ENCODE measurements at places on chromosomes 13 and 19.

GRCh38 chr13:27125357-27126282 lies 46.0 kb downstream of the USP12 start:
- DNase-seq: no peak

DNA sequence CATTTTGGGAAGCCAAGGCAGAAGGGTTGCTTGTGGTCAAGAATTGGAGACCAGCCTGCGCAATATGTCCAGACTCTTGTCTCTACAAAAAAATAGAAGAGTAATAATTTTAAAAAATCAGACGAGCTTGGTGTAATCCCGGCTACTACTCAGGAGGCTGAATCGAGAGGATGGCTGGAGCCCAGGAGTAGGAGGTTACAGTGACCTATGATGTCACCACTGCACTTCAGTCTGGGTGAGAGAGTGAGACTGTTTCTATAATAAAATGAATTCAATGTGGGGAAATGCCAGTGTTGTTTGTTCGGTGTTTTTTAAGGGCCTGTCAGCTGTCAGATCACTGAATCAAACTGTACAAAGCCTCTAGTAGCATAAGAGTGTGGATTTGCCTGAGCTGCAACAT lies 1.2 kb upstream of the FBXL3 start:
- DNase-seq: no peak

DNA sequence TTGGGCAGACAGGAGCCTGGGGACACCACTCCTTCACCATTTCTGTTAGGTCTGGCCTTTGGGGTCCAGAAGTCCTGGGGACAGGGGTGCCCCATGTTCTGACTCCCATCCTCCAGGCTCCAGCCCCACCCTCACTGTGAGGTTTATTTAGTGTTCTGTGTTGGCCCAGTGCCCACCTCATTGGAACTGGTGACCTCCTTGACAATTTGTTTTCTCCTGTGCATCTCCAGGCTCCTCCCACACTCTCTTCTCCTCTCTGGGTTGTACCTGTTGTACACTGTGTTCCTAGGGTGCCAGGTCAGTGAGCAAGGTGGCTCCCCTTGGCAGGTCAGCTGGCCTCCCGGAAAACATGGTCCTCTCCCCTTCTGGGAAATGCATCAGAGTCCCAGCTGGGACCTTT lies 110.8 kb downstream of the ZNF536 start:
- DNase-seq: no peak

DNA sequence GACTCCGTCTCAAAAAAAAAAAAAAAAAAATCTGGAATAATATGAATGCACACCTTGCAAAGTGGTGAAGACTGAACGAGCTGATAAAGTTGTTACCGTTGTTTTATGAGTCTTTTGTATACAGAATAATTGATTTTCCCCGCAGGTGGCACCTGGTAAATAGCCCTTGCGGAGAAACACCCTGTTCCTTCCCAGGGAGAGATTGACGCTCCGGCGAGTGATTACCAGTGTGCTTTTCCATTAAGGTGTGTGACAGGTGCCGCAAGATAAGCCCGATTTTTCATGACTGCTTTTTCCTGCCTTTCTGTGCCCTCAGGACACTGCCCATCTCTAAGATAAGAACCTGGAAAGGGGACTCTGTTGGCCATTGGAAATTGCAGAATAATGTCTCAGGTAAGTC lies 943 bp downstream of the ZNF302 start:
- no peak for DNase-seq

DNA sequence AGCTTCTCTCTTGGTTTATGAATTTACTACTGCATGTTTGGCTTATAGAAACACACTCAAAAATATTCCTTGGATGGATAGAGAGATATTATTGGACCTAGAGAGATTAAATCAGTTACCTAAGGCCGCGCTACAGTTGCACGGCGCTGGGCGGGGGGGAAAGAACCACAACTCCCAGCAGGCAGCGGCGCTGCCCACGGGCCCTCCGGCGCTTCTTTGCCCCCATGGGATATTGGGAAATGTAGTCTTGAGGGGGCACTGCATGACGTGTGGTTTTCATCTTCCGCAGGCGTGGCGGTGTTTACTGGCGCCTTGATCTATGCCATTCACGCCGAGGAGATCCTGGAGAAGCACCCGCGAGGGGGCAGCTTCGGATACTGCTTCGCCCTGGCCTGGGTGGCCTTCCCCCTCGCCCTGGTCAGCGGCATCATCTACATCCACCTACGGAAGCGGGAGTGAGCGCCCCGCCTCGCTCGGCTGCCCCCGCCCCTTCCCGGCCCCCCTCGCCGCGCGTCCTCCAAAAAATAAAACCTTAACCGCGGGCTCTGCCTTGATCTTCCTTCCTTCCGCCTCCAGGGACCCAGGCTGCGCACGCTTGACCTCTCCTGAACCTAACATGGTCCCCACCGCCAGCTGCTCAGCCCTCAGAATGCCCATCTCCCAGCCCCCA lies 4.8 kb downstream of the EMP3 start:
- peak; percentile 100 for DNase-seq

GRCh38 chr13:84139561-84140158 lies 257.4 kb upstream of the SLITRK1 start:
- DNase-seq: no peak

DNA sequence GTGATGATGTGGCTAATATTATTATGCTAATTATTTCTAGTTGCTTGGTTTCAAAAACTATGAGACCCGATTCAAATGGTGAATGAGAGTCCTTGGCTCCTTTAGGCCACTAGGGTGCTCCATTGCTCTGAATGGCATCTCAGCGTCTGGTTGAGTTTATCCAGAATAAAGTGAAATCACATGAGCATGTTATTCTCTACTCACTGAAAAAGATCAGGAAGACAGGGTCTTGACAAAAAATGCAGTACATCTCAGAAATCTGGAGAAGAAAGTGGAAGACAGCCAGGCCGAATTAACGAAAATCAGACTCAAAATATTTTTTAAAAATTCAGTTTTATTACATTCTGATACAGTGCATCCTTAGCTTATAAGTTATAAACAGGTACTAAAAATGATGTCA lies 516.2 kb downstream of the MYO16 start:
- DNase-seq: peak; percentile 82

GRCh38 chr13:99542788-99543406 lies 41.6 kb downstream of the TM9SF2 start:
- no peak for DNase-seq

DNA sequence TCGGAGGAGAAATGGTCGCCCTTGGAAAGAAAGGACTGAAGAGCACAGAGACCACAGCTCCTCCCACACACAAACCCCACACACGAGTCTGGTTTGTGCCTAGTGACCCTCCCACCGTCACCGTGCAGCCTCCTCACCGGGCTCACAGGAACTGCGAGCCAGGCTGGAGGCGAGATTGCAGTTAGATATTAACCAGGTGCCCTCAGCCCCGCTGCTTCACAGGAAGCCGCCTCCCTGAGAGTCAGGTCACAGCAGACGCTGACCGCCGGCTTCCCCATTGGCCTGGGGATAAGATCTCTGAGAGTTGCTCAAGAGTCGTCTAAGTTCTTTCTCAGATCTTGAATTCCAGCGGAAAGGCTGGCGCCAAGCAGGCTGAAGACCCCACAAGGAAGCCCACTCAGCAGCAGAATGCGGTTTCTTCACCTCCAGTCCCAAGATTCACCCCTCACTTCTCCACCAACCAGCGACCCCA lies 870 bp downstream of the ZNF44 start:
- peak; percentile 86 for DNase-seq

GRCh38 chr19:11239377-11240000 lies at the start of gene ANGPTL8:
TSS of gene ANGPTL8 (plus strand) at chr19:11239619. CDS start at chr19:11239638, 19 bp downstream.
- no peak for DNase-seq

GRCh38 chr13:45779901-45780300 lies 71.7 kb downstream of the SIAH3 start:
- no peak for DNase-seq

- no peak for DNase-seq
These were observed 205.1 kb upstream of the STARD13 start for GRCh38 chr13:33490461-33491327.

GRCh38 chr13:39982745-39983144 lies 327.3 kb downstream of the COG6 start:
- DNase-seq: no peak

- DNase-seq: no peak
These were observed 122.8 kb downstream of the OXGR1 start for GRCh38 chr13:96871469-96871868.

- no peak for DNase-seq
These were observed 715.3 kb downstream of the OLFM4 start for GRCh38 chr13:53743906-53744305.

GRCh38 chr19:55406826-55407549 lies 600 bp downstream of the UBE2S start:
- DNase-seq: peak; percentile 45

GRCh38 chr19:51001515-51001914 lies at the start of gene KLK8:
TSS of gene KLK8 (minus strand) at chr19:51001604. CDS start at chr19:51001167, 437 bp downstream.
- no peak for DNase-seq

DNA sequence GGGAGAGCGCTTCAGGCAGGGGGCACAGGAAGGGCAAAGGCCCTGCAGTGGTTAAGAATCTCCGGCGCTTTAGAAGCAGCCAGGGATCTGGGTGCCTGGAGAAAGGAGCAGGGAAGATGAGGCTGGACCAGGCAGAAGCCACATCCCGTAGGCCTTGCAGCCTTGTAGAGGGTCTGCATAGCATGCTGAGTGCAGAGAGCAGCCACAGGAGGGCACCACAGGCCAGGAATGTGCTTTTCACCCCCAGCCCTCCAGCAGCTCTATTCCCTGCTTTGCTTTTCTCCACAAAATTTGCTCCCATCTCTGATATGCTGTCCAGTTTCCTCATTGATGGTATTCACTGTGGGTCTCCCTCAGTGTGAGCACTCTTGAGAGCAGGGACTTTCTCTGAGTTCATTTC lies 5.7 kb downstream of the WDR62 start:
- peak; percentile 30 for DNase-seq

- DNase-seq: peak; percentile 29
These were observed 147.3 kb downstream of the SLC7A1 start for GRCh38 chr13:29448174-29448573.

DNA sequence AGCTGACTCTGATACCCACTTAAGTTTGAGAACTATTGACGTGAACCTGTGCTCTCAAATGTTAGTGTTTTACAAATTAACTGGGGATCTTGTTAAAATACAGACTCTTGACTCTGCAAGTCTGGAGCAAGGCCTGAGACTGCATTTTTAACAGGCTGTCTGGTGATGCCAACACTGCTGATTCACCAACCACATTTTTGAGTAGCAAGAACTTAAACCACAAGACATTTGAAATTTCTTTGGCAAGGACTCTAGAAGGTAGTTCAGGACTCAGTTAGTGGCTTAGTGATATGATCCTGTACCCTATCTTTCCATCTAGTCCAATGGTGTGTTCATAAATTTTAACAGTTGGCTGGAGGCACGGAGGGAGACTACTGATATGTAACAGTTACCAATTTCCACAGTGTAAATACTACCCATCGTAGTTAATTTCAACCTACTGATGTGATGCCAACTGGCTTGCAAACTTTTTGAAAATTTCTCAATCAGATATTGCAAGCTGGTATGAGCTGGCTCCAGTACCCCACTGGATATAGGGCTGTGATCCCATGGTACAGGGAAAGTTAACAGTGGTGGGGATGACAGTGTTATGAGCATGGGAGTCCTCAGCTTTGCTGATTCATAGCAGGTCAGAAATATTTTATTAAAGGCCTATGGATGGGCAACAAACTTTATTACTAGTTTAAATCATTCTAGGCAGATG lies 255.1 kb downstream of the TBC1D4 start:
- peak; percentile 79 for DNase-seq

- DNase-seq: no peak
These were observed 20.4 kb downstream of the COG6 start for GRCh38 chr13:39675904-39676303.

- no peak for DNase-seq
These were observed 9.6 kb upstream of the DGKH start for GRCh38 chr13:42038661-42039456.

GRCh38 chr19:30743011-30743410 lies 370.8 kb downstream of the ZNF536 start:
- no peak for DNase-seq

DNA sequence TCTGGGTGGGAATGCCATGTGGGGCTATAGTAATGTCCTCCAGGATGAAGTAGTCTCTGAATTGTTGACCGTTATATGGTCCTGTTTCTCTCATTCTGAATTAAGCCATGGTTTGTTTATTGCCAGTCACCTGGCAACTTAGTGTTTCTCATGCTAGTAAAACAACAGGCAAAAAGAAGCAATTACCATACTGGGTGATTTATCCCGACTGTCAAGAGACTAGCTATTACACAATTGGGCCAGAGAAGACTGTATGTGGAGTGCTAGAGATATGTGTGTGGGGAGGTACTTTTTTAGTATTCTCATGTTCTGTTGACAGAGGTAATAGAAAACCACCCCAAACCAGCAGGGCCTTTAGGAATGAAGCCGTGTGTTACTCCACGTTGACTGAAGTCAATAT lies 258.2 kb downstream of the TDRD3 start:
- no peak for DNase-seq

GRCh38 chr13:34698945-34699344 lies 243.1 kb upstream of the NBEA start:
- DNase-seq: no peak

- DNase-seq: no peak
These were observed 23.1 kb downstream of the CACNA1A start for GRCh38 chr19:13483215-13483614.

DNA sequence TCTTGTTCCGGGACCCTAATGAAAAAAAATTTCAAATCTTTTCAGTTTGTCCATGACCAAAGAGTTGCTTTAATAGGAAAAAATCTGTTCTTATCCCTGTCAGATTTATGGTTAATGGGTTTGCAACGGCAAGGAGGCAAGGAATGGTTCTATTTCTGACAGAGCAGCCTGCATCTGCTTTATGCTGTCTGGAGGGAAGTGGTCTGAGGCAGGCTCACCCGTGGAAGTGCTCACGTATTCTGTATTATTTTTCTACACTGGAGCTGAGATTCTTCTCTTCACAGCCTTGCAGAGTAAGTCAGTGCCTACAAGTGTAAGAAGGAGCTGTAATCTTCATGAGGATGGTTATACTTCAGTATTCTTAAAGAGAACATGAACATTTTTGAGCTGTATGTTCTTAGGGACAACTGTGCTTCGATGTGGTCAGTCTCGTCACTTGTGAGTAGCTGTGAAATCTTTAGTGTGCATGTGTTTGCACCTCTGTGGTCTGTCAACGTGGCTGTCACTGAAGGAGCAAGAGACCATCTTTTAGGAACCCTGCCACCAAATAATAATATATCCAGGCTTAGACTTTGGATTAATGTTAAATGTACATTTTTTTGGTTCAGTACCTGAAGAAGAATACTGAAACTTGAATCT lies 114.3 kb downstream of the DNAJC3 start:
- DNase-seq: no peak

DNA sequence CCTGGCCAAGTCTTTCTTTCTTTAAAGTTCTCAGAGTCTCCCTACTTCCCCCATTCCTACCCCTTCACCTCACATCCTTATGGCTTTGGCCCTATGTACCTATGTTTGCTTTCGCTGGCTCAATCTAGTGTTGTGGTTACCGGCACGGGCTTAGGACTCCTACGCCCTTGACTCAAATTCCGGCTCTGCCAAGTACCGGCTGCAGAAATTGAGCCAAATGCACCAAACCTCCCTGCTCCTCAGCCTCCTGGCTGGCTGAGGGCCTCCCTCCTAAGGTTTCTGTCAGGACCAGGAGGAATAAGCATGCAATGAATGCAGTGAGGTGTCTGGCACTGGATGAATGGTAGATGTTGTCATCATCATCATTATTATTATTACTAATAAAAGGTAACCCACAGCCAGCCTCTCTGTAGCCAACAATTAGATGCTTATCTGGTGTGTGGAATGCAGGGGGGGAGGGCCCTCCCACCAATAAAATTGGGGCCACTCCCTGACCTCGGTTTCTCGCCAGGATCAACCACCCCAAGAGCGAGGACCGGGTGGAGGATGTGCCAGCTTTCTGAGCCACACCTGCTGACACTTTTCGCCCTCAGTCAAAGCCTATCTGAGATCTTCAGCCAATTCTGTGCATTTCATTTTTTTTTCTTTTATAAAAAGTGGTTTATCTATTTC lies 20.7 kb downstream of the KLK5 start:
- DNase-seq: no peak

GRCh38 chr13:111623208-111623607 lies 302.8 kb downstream of the TEX29 start:
- peak; percentile 93 for DNase-seq
